H7 (cell line): ENCODE measurements at places on chromosomes 3 and 15. TPM values are rescaled to one million over a fixed set of nuclear protein-coding genes. Genes with fewer than 3 reads are reported as not detected.

DNA sequence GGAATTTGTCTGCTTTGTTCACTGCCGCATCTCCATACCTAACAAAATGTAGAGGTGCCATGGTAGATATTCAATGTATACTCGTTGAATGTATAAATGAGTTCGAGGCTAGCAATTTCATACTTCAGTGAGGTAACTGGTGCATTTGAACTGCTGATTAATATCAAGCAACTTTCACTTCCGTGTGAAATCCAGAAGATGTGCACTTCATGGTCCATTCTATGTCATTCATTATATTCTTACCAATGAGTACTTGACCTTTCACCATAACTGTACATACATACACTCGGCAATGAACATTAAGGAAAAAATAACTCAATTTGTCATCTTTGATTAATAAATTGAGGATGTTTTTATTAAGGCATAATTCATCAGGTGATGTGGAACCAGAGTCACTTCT is 598.5 kb downstream of the ZNF385D start:
- DNase-seq = no peak

The SEMA5B gene
- 16.4 and 22.4 TPM in 2 replicates for total RNA-seq

The ABI3BP gene
- 0.03 TPM in 1 of 2 replicates, not detected in the other for total RNA-seq

The CCR9 gene
- not detected in 2 replicates for total RNA-seq

GRCh38 chr15:95975212-95975611 is 355.3 kb upstream of the NR2F2 start:
- DNase-seq = no peak

GRCh38 chr15:90009301-90010022 is 8.3 kb downstream of the ZNF710 start:
- no peak for DNase-seq

GRCh38 chr3:76131396-76132153 is 346.2 kb upstream of the ZNF717 start:
- DNase-seq = no peak

The ILDR1 gene
- 1.00 and 1.1 TPM in 2 replicates for total RNA-seq

- peak; percentile 28 for DNase-seq
Observed at GRCh38 chr15:99452728-99453636, 112.8 kb upstream of the MEF2A start.

The GABRB3 gene
- 89.0 and 94.5 TPM in 2 replicates for total RNA-seq

The PP2D1 gene
- not detected in 2 replicates for total RNA-seq

The MME gene
- total RNA-seq = 2.8 and 4.8 TPM in 2 replicates

The CHRFAM7A gene
- total RNA-seq = 2.1 and 2.2 TPM in 2 replicates

DNA sequence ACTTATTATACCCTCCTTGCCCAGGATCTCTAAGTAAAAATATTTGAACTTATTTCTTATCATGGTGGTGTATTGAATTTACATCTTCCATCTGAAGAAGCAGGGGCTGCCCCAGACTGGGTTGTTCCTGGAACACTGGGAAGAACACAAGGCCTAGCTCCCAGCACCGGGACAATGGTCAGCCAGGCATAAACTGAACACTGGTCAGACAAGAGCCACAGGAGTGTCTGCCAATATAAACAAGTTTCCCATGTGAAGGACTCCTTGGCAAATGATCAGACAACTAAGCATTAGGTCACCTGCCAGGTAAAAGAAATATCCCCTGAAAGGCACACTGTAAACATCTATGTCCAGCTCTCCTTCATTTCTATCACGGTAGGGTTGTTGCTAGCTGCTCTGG is 172.4 kb downstream of the ATP8B4 start:
- no peak for DNase-seq

- DNase-seq = peak; percentile 99
Observed at GRCh38 chr3:38029400-38030125, at the start of gene PLCD1. Gene PLCD1 (minus strand): TSS chr3:38029642. CDS start chr3:38029539, 103 bp downstream.

DNA sequence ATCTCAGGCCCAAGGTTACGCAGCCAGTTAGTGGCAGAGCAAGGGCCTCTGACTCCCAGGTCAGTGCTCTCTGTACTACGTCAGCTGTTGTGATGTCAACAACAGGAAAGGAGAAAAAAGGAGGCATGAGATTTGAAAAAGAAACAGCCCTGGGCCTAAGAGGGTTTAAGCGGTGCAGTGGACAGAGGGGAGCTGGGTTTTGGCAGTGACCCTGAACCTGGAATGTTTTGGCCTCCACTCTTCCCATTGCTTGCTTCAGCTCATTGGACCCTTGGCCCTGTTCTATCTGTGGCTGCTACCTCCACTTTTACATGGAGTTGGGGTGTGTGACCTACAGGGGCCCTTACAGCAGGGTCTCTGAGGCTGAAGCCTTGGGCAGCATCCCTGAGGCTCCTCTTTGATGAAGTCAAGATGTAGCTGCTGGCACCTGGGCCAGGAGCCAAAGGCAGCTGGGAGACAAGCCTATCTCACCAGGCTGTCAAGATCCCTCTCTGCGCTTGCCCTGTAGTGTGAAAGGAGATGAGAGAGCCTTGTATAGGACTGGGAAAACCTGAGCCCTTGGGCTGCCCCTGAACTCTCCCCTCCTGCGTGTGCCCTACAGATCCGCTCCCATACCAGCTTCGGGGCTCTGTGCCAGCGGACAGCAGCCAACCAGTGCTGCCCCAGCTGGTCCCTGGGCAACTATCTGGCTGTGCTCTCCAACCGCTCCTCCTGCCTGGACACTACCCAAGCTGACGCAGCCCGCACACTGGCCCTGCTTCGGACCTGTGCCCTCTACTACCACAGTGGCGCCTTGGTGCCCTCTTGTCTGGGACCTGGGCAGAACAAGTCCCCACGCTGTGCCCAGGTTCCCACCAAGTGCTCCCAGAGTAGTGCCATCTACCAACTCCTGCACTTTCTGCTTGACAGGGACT is 8.7 kb downstream of the DISP2 start:
- no peak for DNase-seq

DNA sequence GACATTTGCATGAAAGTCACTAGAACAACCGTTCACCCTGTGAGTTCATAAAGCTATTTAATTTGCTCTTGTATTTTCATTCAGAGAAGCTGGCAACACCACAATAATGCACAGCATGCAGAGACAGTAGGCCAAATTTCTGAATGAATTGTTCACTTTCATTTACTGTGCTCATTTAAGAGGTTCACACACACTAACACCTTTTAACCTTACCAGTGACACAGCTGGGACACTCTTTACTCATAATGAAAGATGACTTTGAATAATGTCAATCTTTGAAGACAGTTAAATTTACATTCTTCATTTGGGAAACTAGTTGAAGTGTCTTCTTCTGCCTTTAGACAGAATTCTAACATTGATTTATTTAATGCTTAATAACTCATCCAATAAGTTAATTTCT is 95.7 kb downstream of the ROBO1 start:
- DNase-seq = no peak

DNA sequence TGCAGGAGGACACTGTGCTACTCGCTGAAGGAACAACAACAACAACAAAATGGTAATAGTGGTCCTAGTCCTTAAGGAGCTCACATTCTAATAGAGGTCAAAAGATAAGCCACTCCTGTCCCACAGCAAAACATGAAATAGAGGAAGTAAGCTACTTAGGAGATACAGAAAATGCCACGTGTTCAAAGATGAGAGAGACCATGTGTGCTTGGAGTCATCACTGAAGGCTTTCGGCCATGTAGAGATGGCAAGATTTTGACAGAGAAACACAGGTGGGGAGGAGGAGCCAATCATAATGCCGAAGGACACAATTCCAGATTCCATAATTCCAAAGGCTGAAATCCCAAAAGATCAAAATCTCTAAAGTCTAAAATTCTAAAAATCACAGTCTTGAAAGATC is 24.8 kb upstream of the RIOX2 start:
- DNase-seq = no peak

GRCh38 chr3:4613366-4613765 is 120.2 kb downstream of the ITPR1 start:
- DNase-seq = no peak

GRCh38 chr3:116299646-116300081 is 145.6 kb downstream of the LSAMP start:
- DNase-seq = no peak

The CCPG1 gene
- 14.3 and 23.8 TPM in 2 replicates for total RNA-seq

- peak; percentile 59 for DNase-seq
Observed at GRCh38 chr3:64530434-64531049, 157.3 kb downstream of the ADAMTS9 start.

The ZBBX gene
- 0.26 and 0.90 TPM in 2 replicates for total RNA-seq

DNA sequence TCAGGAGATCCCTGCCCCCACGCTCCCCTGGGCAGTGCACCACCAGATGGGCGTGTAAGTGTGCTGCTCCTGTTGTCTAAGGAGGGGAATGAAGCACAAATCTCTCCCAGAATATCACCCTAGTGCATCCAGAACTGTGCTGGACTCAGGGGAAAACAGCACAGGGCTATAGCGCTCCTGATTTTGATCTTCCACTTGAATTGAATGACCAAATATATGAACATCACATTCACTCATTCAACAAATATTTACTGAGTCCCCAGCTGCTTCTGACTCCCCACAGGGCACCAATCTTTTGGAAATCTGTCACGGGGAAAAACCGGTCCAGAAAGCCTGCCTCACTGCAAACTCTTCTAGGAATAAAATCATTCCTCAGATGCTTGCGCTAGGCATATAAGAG is 2.4 kb downstream of the CPLX3 start:
- DNase-seq = no peak

DNA sequence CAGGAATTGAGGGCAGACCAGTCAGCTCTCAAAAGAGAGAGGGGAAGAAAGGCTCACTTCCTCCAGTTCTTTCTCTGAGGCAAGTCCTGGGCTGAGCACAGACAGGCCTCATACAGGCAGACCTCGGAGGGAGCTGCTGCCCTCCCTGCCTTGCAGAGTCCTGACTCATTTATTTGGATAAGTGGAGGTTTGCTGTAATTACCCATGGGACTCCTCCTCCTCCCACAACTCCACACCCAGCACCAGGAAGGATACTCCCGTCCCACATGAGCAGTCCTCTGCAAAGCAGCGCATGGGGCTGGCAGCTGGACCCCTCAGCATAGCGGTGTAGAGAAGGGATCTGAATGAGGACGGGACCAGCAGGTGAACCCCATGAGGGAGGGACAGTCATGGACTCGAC is 13.4 kb upstream of the SCN10A start:
- DNase-seq = no peak

DNA sequence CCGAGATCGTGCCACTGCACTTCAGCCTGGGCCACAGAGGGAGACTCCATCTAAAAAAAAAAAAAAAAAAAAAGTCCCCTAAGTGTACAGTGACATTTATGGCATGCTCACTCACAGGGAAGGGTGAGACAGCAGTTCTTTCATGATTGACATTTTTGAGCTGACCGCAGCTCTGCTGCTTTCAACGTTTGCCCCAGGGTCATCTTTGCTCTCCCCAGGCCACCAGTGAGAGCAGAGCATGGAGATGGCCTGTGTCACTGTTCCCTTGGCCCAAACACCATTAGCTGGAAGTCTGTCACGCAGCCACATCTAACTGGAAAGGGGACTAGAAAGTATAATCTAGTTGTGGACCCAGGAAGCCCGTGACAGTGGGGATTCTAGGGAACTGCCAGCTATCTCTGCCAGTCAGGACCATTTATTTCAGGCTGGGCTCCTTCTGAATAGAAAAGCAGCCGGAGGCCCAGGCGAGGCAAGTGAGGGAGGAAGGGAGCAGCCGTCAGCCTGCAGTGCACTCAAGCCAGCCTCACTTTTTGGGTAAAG is 193.4 kb upstream of the HES1 start:
- DNase-seq = no peak

- DNase-seq = no peak
Observed at GRCh38 chr3:189563853-189564563, 67.2 kb upstream of the TP63 start.

- no peak for DNase-seq
Observed at GRCh38 chr3:106740116-106740515, 637.1 kb upstream of the CCDC54 start.

The ROPN1B gene
- total RNA-seq = 0.41 TPM in 1 of 2 replicates, not detected in the other

- no peak for DNase-seq
Observed at GRCh38 chr15:76648732-76649444, 256.3 kb downstream of the SCAPER start.

The MAP1A gene
- 0.67 and 1.8 TPM in 2 replicates for total RNA-seq

- no peak for DNase-seq
Observed at GRCh38 chr3:115691964-115692363, 68.7 kb downstream of the GAP43 start.

The DNAH1 gene
- total RNA-seq = 0.48 and 2.0 TPM in 2 replicates

GRCh38 chr3:185442031-185442430 is 56.8 kb downstream of the TMEM41A start:
- DNase-seq = no peak

DNA sequence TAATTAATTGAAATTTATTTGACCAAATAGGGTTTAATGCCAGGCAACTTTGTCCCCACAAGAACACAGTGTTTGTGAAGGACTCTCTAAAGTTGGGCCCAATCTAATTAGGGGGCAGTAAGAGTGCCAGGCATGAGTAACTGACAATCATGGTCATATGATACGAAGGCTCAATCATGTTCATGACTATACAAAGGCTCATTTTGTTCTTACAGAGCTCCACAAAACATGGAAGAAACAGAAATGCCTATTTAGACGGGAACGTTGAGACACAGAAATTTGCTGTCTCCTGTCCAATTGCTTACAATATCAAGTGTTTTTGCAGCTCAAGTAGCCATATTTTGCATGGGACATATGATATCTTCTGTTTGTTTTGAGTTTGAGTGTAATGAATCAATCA is 391.1 kb downstream of the SI start:
- no peak for DNase-seq

DNA sequence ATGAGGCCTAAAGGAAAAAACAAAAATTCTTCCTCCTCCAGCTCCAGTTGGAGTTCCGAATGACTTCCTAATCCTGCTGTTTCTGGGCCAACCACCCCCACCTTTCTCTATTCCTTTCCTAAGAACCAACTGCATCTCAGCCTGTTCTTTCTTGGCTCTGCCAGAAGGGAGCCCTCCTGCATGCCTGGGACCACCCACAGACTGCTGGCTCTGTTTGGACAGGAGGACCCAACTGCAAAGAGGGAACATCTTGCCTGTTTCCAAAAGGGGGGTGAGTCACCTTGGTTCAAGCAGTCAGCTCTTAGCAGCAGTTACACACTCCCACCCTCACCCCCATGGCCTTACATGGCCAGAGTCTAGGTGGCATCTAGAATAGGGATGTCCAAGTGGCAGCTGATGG is 116.0 kb upstream of the PRICKLE2 start:
- no peak for DNase-seq

- no peak for DNase-seq
Observed at GRCh38 chr3:114506591-114507300, 212.9 kb downstream of the TIGIT start.

The ZNF660 gene
- total RNA-seq = 2.6 and 4.2 TPM in 2 replicates

DNA sequence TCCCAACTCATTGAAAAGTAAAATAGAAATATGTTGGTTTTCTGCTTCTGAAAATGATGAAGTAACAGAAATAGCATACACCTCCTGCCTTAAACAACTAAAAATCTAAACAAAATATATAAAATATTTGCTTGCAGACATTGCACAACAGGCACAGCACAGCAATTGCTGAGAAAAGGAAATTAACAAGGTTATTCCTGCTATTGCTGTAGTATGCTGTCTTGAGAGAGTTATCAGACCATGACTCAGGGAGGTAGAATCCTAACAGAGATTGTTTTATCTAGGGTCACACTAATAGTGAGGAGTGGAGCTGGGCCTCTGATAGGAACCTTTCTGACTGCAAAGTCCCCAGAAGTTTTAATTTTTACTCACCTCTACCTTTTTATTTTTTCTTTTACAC is 72.6 kb downstream of the ZBTB20 start:
- DNase-seq = no peak
